ENCODE measurements at places on chromosomes 11 and 22. TPM values are rescaled to one million over a fixed set of nuclear protein-coding genes. Genes with fewer than 3 reads are reported as not detected.

Gene PNPLA5
- polyA plus RNA-seq, result 0.10 TPM

Gene ZC3H12C
- polyA plus RNA-seq, result 8.8 TPM

Gene CECR2
- 23.2 TPM for polyA plus RNA-seq

Gene LRFN4
- 11.5 TPM for polyA plus RNA-seq

Gene TTC36
- 1.3 TPM for polyA plus RNA-seq

Gene UPB1
- 1.1 TPM for polyA plus RNA-seq

Gene KRTAP5-2
- polyA plus RNA-seq, result not detected

Gene MMP12
- polyA plus RNA-seq, result 4.4 TPM

Gene GRAMD1B
- polyA plus RNA-seq, result 13.0 TPM

Gene PLAAT4
- polyA plus RNA-seq, result 8.2 TPM

Gene NPTXR
- polyA plus RNA-seq, result 4.2 TPM

Gene GNAZ
- polyA plus RNA-seq, result 4.7 TPM

Gene OVOL1
- 11.0 TPM for polyA plus RNA-seq

Gene TEX12
- 0.52 TPM for polyA plus RNA-seq

Gene FGF3
- polyA plus RNA-seq, result not detected

Gene OR10A2
- 0.08 TPM for polyA plus RNA-seq

Gene LRRC74B
- 0.27 TPM for polyA plus RNA-seq

Gene MYO18B
- polyA plus RNA-seq, result 0.05 TPM

Gene PAMR1
- polyA plus RNA-seq, result 4.3 TPM

Gene IGLL1
- 0.40 TPM for polyA plus RNA-seq

Gene ADAMTS15
- polyA plus RNA-seq, result 54.1 TPM

Gene GTF2H1
- polyA plus RNA-seq, result 67.8 TPM

Gene MMP13
- not detected for polyA plus RNA-seq

Gene POU2AF3
- 8.0 TPM for polyA plus RNA-seq

Gene NECTIN1
- 41.0 TPM for polyA plus RNA-seq

Gene GTPBP1
- polyA plus RNA-seq, result 53.6 TPM
